ENCODE measurements at places on chromosomes 11 and 22.

GRCh38 chr22:43438666-43439347, 27.0 kb downstream of the MPPED1 start:
- no peak for DNase-seq

- no peak for DNase-seq
These were observed 42.7 kb upstream of the CYP2D6 start for GRCh38 chr22:42173183-42173926.

- DNase-seq: peak; percentile 76
These were observed 97.7 kb downstream of the MPPED2 start for GRCh38 chr11:30488304-30488998.

DNA sequence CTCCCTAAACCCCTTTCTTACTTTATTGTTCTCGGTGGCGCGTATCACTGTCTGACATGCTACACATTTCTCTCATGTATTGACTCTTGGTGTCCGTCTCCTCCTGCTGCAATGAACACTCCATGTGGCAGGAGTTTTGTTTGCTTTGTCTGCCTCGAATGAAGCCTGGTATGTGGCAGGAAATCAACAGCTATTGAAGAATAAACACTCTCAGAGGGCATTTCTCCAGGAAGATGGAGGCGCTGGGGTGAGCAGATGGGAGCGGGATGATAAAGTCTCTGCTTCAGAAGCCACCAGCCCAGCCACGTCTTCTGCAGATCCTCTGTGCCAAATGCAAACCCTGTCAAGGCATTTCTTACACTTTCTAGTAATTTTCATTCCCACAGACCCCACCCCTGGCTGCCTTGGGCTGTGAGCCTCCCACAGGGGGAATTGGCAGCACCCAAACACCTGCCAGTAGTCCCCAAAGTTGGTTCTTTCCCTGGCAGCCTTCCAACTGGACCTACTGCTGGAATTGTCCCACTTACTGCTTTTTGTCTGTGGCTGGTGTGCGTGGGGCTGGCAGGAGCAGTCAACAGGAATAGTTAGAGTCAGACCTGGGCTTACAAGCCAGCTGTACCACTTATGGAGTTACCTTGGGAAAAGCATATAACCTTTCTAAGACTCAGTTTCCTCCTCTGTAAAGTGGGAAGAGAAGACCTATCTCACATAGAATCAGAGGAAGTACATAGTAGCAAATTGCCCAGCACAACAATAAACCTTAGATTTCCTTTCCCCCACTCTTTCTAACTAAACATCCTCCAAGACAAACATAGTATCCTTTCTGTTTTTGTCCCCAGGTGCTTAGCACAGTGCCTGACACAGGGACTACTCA, 13.3 kb upstream of the IL10RA start:
- DNase-seq: peak; percentile 49

- DNase-seq: no peak
These were observed 3.0 kb upstream of the SWAP70 start for GRCh38 chr11:9660886-9661285.

- DNase-seq: no peak
These were observed 13.3 kb upstream of the PHF21A start for GRCh38 chr11:46134540-46134939.

DNA sequence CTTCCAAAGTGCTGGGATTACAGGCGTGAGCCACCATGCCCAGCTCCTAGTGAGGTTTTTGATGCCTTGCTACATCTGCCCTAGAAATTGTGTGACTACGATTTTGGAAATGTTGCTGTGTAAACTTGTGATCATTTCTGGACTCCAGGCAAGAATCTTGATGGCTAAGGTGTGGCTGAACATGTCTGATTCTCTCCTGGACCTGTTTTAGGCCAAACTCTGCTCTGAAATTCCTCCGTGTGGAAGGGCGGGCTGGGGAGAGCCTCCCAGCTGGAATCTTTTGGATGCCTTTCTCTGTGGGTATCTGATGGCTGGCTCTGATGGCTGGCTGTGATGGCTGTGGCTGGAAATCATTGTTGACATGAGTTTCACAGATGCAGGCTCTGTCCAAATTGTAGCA, 8.2 kb downstream of the PNPLA3 start:
- DNase-seq: no peak

GRCh38 chr11:14158393-14158792, 195.9 kb downstream of the SPON1 start:
- DNase-seq: no peak

GRCh38 chr11:81658722-81659121, 1074.9 kb downstream of the FAM181B start:
- no peak for DNase-seq

DNA sequence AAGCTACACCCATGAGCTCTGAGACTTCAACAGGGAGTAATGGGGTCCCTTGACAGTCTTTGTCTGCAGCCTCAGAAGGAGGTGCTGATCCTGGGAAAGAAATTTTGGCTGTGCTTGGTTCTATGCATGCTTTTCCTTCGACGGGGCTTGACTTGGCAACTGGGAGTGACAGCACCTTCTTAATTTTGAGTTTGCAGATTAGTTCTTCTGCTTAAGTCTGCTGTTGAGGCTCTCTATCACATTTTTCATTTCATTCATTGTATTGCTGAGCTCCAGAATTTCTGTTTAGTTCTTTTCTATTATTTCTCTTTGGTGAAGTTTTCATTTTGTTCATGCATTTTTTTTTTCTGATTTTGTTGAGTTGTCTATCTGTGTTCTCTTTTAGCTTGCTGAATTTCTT, 125.6 kb downstream of the SNX19 start:
- DNase-seq: no peak

GRCh38 chr22:38843201-38843656, 599 bp downstream of the NPTXR start:
- DNase-seq: no peak

- DNase-seq: no peak
These were observed 37.4 kb upstream of the KCNQ1OT1 start for GRCh38 chr11:2737226-2737590.
